Head of caudate nucleus (tissue), 42 donors: ENCODE measurements at places on chromosomes 3 and 15.

DNA sequence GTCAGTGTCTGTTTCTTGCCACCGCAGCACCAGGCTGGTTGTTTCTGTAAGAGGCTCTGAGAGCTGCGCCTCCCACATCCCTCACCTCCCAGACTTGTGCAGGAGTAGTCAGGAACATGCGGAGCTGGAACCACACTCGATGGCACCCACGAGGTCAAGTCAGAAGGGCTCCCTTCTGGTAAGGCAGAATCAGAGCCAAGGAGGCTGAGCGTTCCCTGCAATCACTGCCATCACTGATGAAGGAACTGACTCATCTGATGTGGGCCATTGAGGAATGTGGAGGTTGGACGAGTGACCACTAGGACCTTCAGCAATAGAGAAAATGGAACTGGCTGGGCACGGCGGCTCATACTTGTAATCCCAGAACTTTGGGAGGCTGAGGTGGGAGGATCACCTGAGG is 35.7 kb upstream of the BLM start:
- no peak for DNase-seq

- DNase-seq: no peak
Observed at GRCh38 chr3:25854635-25855034, 64.7 kb downstream of the OXSM start.

DNA sequence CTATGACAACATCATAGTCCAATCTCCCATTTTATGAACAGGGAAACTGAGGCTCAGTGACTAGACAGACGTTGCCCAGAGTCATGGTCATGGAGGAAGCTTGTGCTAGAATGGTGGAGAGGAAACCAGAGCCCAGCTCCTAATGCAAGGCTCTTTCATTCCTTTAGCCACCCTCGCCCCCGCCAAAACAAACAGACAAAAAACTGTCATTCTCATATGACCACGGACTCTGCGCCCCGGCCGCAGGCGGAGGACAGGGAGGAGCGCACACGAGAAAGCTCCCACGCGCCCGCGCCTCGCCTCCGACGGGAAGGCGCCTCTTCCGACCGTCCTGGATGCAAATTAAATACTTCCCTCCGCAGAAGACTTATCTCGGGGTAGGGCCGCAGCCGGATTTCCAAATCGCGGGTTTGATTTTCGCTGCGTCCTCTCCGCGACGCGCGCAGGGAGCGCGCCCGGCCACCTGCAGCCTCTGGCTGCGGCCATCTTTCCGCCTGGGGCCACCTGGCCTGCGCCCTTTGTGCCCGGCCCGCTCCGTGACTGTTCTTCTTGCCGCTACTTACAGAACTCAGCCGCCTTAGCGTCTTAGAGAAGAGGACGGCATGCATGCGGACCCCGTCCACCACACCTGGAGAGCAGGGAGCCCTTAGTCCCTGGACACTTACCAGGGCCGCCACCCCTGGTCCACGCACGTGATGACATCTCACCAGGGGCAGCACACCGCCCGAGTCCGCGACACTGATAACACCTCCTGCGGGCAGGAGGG is 670 bp upstream of the ATP13A3 start:
- no peak for DNase-seq

GRCh38 chr3:102454181-102454580 is 19.4 kb downstream of the ZPLD1 start:
- no peak for DNase-seq
